ENCODE measurements at places on chromosomes 2 and 18.

DNA sequence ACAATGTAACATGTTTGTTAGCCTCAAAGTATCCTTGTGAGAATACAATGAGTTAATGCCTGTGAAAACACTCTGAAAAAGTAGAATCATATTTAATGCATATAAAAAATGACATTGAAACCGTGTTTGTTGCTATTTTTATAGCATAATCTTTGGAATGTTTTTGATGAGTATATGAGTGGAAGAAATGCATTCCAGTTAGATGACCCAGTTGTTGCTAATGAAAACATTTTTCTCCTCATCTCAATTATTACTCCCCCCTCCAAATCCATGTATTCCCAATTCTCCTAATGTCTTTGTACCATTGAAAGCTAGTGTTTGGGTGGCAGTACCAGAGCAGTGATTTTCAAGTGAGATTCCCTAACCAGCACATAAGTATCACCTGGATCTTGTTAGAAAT, 67.1 kb upstream of the DSEL start:
- no peak for DNase-seq

- DNase-seq = no peak
Observed at GRCh38 chr2:102591491-102592045, 27.8 kb upstream of the SLC9A2 start.

- DNase-seq = no peak
Observed at GRCh38 chr2:120470041-120470965, 124.4 kb downstream of the INHBB start.

- no peak for DNase-seq
Observed at GRCh38 chr2:70467831-70468779, 85.5 kb downstream of the TGFA start.

- DNase-seq = no peak
Observed at GRCh38 chr18:57543560-57543959, 42.9 kb downstream of the FECH start.

- DNase-seq = no peak
Observed at GRCh38 chr2:141557329-141558095, 573.3 kb downstream of the LRP1B start.

- no peak for DNase-seq
Observed at GRCh38 chr2:37090019-37090477, 5.7 kb downstream of the GPATCH11 start.

DNA sequence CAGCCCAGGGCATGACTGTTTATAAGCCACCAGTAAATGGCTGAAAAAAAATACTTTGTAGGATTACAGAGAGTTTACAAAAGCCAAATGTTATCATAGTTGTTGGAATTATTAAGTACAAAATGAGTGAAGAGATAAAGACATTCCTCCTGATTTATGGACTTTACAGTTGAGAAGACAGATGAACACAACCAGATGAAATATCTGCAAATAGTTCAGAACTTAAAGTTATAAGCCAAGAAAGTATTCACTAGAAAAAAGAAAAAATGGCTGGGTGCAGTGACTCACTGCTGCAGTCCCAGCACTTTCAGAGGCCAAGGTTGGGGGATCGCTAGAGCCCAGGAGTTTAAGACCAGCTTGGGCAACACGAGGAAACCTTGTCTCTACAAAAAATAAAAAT, 11.2 kb downstream of the PMAIP1 start:
- DNase-seq = no peak

DNA sequence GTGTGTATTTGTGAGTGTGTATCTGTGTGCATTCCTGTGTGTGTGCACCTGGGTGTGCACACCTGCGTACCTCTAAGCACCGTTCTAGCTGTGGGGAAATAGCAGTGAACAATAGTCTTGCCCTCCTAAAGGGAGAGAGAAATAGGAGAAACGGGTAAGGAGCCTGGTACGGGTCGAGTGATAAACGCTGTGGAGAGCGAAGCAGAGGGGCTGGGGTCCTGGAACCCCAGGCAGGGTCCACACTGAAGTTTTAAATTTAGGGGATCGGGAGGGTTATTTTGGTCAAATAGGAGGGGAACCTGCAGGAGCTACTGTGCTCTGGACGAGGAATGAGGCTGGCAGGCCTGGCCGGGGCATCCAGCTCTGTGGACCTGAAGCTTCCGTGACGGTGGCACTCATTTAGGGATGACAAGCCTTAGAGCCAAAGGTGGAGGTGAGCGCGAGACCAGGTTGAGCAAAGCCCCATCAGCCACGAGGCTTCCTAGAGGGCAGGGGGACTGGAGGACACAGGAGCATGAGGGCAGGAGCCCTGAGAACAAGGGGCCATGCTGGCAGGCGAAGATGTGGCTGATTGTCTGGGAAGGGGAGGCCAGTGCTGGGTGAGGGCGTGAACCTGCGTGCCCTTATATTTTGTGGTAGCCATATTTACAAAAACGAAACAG, 188.0 kb downstream of the RTP5 start:
- DNase-seq = no peak

Data from COR-L47 (cell line).